ENCODE measurements at places on chromosomes 2 and 18. TPM values are rescaled to one million over a fixed set of nuclear protein-coding genes. Genes with fewer than 3 reads are reported as not detected.

The ZRANB3 gene
- 6.3 TPM for total RNA-seq

The PROKR1 gene
- not detected for total RNA-seq

The WIPF1 gene
- 16.9 TPM for total RNA-seq

The BMP10 gene
- not detected for total RNA-seq

The RETSAT gene
- total RNA-seq = 44.8 TPM

Measured in smooth muscle cell of the pulmonary artery (primary cell).